ENCODE measurements at places on chromosomes 6 and 20.
A peak's percentile ranks its signal among the peaks of the same experiment; 100 is the strongest.

DNA sequence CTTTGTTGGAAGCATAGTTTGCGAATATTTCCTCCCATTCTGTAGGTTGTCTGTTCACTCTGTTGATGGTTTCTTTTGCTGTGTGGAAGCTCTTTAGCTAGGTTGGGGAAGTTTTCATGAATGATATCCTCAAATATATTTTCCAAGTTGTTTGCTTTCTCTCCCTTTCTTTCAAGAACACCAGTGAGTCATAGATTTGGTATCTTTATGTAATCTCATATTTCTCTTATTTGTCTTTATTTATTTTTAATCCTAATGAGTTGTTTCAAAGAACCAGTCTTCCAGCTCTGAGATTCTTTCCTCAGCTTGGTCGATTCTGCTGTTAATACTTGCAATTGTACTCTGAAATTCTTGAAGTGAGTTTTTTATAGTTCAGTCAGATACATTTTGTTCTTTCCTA is 628.0 kb upstream of the ID4 start:
- no peak for DNase-seq

- DNase-seq = no peak
Observed at GRCh38 chr6:124522335-124522734, 439.9 kb upstream of the RNF217 start.

- DNase-seq = no peak
Observed at GRCh38 chr20:36055145-36055544, 86.8 kb downstream of the CNBD2 start.

GRCh38 chr6:124482071-124482491 is 480.2 kb upstream of the RNF217 start:
- no peak for DNase-seq

GRCh38 chr6:12289933-12290820 is at the start of gene EDN1:
TSS of gene EDN1 (plus strand) at chr6:12290361. CDS start at chr6:12290630, 269 bp downstream.
- peak; percentile 7 for DNase-seq

DNA sequence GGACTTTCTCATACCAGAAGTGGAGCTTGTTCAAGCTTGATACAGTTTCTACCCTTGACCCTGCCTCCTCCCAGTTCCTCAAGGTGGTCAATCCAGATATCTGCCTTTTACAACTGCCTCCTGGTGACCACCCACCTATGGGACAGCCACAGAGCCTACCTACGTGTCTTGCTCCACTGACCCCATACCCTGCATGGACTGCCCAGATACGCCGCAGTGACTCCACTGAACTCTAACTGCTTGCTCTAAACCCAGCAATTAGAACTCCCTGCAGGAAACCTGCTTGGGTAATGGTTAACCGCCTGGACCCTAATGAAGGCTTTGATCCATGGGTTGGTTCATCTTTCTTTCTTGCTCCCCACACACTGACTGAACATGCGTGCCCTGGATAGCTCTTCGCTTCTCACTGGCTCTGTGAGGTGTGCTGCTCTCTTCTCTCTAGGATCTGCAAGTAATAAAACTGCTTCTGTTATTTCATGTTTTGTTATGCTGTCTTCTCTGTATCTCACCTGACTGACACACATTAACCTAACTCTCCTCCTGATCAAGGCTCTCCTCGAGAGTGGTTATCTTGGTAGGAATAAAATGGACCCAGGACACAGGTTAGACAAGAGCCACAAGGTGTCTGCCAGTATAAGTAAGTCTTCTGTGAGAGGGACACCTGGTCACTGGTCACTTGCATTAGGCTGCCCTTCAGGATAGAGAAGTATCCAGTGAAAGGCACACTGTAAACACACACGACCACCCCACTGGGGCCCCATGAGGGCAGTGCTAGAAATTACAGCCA is 79.2 kb downstream of the CHD6 start:
- DNase-seq = no peak

- no peak for DNase-seq
Observed at GRCh38 chr6:2919401-2919800, 16.3 kb upstream of the SERPINB9 start.

- no peak for DNase-seq
Observed at GRCh38 chr6:165649166-165650137, 13.6 kb downstream of the PDE10A start.

GRCh38 chr6:125750692-125751333 is 1.4 kb downstream of the HEY2 start:
- no peak for DNase-seq

- no peak for DNase-seq
Observed at GRCh38 chr20:57287007-57287880, 20.8 kb upstream of the BMP7 start.

GRCh38 chr6:27862396-27863066 is 49.7 kb downstream of the OR2B2 start:
- DNase-seq = no peak

- DNase-seq = no peak
Observed at GRCh38 chr6:97322226-97322625, 39.2 kb upstream of the MMS22L start.

DNA sequence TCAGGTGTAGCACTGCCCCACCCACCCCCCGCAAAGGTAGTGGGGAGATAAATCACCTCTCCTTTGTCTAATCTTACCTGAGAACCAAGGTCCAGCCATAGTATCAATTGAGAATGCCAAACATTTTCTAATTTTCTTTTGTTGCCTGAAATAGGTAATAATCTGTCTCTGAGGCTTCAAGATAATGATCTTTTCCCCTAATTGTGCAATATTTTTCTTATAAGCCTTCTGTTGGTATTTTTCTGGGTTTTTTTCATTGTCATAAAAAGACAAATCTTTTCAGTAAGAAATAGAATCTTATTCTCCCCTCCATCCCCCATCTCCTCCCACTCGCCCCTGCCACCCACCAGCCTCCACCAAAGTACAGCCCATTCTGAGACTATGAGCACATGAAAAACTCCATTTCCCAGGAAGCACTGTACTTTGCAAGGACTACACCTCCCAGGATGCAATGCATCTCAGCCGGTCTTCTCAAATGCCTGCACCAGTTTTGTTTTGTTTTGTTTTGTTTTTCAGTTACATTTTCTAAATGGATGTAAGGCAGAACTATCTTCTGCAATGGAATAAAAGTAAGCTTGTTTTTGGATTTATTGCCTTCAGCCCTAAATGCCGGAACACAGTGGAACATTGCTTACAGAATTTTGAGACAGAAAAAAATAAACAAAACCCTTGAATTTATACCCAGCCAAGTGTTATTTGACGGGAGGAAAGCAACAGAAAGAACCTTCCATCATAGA is 268.0 kb downstream of the TFAP2A start:
- DNase-seq = no peak

- no peak for DNase-seq
Observed at GRCh38 chr6:133816171-133816570, 72.7 kb upstream of the TCF21 start.

GRCh38 chr6:170063431-170063830 is 227.4 kb downstream of the DLL1 start:
- DNase-seq = no peak

- no peak for DNase-seq
Observed at GRCh38 chr20:36175475-36175995, 21.0 kb downstream of the EPB41L1 start.

GRCh38 chr6:134207421-134207820 is 110.5 kb downstream of the SGK1 start:
- DNase-seq = no peak

GRCh38 chr6:138509371-138509770 is 10.1 kb upstream of the NHSL1 start:
- peak; percentile 35 for DNase-seq

DNA sequence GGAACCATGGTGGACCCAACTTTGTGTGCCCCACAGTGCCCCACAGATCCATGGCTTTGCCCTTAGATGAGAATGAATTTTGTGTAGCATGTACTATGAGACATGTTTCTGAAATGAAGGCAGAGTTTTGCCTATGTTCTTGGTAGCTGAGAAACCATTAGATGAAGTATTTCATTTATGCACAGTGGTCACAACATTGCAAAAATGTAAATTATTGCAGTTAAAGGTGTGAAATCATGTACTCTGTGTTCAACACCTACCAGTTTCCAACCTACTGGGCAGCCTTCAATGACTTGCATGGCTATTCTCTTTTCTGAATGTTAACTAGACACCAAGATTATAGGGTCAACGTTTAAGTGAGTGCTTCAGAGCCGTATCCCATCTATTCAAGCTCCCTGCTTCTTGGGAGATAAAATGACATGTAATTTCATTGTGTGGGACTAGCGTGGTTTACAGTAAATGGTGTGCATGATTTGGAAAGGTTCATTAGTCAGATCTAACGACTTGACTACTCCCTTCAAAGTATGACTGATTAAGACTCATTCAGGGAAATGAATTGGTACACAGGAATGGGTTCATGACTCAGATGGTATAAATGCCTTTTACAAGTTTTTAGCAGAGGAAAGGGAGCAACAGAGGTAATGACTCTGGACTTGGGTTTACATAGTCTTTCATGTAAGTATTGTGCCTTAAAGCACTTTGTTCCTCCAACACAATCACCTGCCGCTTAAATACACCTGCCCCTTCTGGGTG is 106.1 kb upstream of the AKIRIN2 start:
- no peak for DNase-seq

- DNase-seq = no peak
Observed at GRCh38 chr6:163001330-163001729, 273.6 kb downstream of the PACRG start.

DNA sequence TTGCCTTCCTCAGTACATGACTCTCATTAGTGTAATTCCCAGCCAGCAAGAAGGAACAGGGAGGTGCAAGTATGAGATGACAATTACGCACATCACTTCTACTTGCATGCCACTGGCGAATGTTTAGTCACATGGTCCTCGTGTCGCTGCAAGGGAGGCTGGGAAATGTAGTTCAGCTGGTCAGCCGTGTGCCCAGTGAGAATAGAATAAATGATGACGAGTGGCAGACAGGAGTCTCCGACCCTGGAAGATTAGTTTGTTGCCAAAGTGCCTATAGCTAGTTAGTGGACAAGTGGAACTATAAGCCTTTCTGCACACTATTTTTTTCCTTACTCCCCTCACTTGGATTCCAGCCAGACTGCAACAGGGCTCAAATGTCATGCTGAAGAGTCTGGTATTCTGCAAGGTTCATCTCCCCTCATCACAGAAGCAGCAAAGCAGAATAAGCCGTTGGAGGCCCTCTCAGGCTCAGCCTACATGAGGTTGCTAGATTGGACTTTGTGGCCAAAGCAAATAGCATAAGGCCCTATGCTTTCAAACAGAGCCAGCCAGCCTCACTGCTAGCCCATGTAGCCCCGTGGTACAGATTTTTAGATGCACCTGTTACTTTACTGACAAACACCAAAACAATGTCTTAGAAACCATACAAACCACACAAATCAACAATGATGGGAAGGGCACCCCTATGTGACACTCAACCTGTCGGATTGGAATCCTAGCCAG is 9.7 kb downstream of the LINC00237 start:
- DNase-seq = no peak

DNA sequence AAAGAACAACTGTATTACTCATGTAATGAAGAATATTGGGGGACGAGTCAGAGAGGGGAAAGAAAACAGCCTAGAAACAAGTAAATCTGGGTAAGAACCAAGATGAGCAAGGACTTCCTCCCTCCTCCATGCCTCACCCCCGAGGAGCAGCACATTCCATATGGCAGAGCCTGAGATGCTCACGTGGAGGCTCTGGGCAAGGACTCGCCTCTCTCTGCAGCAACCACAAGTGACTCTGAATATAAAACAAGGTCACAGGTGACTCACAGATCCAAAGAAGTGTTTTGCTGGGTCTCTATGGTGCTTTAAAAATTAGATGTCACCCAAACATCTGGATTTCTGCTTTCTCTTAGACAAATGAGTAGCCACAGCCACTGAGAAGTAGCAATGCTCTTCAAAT is 453.0 kb upstream of the SULF2 start:
- no peak for DNase-seq

DNA sequence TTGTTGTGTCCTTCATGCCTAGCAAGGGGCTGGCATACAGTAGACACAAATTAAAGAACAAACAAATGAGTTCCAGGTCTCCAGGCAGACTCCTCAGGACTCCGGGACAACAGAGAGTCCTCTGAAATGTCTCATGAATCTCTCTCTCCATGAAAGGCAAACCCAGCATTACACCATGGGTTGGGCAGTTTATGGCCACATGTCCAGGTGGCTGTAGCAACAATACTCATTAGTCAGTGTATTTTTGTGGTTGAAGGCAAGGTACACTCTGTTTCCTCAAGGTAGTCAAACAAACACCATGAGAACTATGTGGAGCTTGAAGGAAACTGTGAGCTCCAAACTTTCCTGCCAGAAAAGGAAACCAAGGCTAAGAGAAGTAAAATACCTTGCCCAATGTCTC is 62.2 kb downstream of the KCNB1 start:
- DNase-seq = no peak

- no peak for DNase-seq
Observed at GRCh38 chr6:16494793-16495192, 256.4 kb downstream of the GMPR start.

DNA sequence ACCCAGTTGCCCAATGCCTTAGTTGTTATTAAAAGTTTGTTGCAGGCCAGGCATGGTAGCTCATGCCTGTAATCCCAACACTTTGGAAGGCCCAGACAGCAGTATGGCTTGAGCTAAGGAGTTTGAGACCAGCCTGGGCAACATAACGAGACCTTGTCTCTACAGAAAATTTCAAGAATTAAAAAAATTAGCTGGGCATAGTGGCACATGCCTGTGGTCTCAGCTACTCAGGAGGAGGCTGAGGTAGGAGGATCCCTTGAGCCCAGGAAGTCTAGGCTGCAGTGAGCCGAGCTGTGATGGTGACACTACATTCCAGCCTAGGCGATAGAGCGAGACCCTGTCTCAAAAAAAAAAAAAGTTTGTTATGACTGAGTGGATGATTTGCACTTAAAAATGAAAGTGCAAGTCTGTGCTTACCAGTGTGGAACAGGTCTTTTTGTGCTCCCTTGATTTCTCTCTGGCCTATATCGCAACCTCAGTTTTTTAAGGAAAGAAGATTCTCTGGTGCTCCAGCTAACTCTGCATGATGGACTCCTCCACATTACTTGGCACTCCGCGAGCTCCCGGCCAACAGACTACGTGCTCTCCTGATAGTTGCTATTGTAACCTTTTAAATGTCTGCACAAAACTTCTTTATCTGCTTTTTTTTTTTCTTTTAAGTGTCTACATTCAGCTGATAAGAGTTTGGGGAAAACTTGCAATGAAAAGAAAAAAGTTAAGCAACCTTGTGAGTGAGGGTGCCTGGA is 22.1 kb downstream of the ZKSCAN3 start:
- DNase-seq = no peak

GRCh38 chr20:19649041-19649440 is 109.0 kb upstream of the RIN2 start:
- DNase-seq = no peak

GRCh38 chr6:44735630-44735963 is 348.1 kb downstream of the CDC5L start:
- DNase-seq = no peak

GRCh38 chr6:75418233-75418632 is 75.4 kb downstream of the FILIP1 start:
- DNase-seq = no peak

GRCh38 chr6:6458172-6458571 is 130.3 kb upstream of the LY86 start:
- DNase-seq = no peak

GRCh38 chr6:97312241-97312640 is 29.2 kb upstream of the MMS22L start:
- no peak for DNase-seq

Data from effector CD4-positive, alpha-beta T cell (primary cell).